GM12865 (cell line): ENCODE measurements at places on chromosomes 16 and 17.
A peak's percentile ranks its signal among the peaks of the same experiment; 100 is the strongest.

- DNase-seq: no peak
Measured at GRCh38 chr17:50423553-50424159, 2.4 kb upstream of the ACSF2 start.

- peak; percentile 26 for DNase-seq
Measured at GRCh38 chr16:21617607-21618006, 18.2 kb downstream of the METTL9 start.

DNA sequence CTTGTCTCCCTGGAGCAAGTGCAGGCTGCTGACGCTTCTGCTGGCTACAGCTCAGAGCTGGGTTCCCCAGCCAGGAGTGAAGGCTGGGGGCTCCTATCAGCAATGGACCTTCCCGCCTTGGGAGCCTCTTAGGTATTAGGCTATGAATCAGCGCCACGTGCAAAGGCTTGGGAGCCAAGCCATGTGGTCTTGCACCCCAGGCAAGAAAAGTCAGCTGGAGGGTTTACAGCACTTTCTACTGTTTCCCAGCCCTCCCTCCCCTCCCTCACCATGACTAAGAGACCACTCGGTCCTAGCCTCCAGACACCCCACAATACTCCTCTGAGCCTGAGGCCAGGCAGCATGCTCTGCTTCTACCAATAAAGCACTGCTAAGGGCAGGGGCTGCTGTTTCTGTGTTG lies 12.3 kb downstream of the EPX start:
- DNase-seq: no peak

DNA sequence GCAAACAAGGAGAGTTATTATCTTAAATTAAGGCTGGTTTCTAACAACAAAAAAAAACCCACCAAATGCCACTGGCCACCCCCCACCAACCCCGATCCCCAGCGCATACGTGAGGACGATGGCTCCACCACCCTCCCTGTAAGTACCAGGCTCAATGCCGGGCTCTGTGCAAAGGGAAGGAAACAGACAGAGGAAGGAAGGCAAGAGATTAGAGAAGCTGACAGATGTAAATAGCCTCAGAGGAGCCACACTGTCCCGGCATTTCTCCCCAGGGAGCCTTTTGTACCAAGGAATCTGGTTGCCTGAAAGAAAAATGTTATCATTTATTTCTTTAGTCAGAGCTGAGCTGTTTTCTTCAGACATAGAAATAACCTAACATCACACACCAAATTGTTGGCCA lies 13.1 kb downstream of the SOST start:
- DNase-seq: no peak

- DNase-seq: no peak
Measured at GRCh38 chr17:4448197-4448980, 14.6 kb downstream of the SPNS3 start.

DNA sequence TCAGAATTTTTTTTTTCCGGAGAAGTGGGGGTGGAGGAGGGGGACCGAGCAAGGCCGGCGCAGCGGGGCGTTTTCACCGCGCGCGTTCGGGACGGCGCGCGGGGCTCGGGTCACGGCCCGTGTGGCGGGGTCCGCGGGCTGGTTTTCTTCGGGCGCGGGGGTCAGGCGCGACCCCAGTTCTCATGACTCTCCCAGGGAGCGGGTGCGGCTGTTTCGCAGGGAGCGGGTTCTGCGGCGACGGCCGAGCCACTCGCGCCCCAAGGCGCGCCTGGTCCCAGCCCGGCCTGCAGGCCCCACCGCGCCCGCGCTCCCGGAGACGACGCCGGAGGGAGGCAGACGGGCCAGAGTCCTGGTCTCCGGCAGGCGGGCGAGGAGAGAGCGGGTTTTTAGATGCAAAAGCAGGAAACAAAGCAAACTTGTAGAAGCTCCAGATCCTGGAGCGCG lies 1.0 kb downstream of the BAHCC1 start:
- DNase-seq: no peak

GRCh38 chr17:64156670-64157069 lies 26.7 kb upstream of the ERN1 start:
- DNase-seq: no peak

DNA sequence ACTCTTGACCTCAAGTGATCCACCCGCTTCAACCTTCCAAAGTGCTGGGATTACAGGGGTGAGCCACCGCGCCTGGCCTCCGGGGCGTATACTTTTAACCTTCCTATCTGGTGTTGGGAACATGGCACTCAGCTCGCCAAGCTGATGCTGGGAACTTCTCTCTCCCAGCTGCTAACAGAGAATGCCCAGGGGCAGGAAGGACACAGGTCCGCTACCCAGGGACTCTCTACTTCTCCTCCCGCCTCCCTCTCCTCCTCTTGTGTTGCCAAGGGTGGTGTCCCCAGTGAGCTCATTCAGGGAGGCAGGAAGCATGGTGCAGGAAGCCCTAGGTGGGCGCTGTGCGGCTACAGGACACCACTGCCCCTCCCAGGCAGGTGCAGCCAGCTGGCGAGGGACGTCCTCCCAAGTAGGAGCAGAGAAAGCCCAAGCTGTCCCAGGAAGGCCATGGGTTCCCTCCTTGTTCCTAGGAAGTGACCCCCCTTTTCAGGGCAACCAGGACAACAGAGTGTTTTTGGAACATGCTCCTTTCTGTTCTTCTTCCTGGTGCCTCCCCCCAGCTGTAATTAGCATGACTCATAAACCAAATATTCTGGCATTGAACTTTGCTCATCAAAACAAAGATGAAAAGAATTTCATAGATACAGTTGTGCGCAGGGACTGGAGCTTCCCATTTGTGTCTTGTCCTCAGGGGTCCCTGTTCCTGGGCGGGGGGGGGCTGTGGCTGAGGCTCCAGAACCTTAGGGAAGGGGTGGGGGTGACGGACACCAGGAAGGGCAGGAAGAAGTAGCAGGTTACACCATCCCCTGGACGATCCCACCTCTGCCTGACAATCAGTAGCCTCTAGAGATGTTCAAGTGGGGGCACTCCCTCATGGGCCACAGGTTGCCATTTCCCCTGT lies 2.7 kb downstream of the C1QTNF1 start:
- no peak for DNase-seq

GRCh38 chr16:69942627-69943170 lies 8.4 kb upstream of the CLEC18A start:
- DNase-seq: no peak

DNA sequence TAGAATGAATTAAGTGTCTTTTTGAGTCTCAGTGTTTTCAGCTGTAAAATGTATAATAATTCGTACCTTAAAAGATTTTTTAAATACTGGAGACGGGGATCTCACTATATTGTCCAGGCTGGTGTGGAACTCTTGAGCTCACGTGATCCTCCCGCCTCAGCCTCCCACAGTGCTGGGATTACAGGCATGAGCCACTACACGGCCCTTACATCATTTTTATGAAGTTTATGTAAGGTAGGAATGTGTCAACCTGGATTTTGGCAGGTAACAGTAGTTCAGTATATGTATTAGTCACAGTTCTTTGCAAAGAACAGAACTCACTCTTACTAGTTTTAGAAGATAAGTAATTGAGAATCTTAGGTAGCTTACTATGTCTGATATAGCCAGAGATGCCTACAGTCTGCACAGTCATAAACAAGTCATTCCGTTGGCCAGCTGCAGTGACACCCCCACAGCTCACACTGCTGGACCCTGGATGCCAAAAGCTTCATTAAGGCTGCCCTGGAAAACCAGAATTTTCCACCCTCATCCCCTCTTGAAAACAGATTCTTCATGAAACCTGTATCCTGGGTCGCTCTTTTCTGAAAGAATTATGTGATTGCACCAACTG lies 583 bp upstream of the COX6A2 start:
- no peak for DNase-seq

GRCh38 chr17:69552986-69553667 lies 138.6 kb downstream of the MAP2K6 start:
- DNase-seq: peak; percentile 9

- peak; percentile 37 for DNase-seq
Measured at GRCh38 chr17:42843358-42843934, 934 bp upstream of the AOC2 start.

GRCh38 chr17:33981711-33982601 lies 273.1 kb upstream of the CCL2 start:
- DNase-seq: no peak

DNA sequence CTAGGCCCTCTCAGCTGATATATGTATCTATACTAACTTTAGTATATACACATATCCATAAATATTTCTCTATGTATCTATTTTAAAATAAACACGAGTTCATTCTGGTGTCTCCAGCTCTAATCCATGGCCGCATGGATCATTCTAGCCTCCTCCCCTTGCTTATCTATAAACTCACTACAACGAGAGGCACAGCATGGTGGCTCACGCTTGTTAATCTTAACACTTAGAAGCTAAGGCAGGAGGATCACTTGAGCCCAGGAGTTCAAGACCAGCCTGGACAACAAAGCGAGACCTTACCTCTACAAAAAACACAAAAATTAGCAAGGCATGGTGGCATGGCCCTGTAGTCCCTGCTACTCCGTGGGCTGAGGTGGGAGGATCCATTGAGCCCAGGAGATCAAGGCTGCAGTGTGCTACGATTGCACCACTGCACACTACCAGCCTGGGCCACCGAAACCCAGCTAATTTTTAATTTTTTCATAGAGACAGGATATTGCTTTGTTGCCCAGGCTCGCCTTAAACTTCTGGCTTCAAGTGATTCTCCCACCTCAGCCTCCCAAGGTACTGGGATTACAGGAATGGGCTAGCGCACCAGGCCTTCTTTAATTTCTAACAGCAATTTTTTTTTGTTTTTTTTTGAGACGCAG lies 3.9 kb upstream of the ZNF207 start:
- no peak for DNase-seq

DNA sequence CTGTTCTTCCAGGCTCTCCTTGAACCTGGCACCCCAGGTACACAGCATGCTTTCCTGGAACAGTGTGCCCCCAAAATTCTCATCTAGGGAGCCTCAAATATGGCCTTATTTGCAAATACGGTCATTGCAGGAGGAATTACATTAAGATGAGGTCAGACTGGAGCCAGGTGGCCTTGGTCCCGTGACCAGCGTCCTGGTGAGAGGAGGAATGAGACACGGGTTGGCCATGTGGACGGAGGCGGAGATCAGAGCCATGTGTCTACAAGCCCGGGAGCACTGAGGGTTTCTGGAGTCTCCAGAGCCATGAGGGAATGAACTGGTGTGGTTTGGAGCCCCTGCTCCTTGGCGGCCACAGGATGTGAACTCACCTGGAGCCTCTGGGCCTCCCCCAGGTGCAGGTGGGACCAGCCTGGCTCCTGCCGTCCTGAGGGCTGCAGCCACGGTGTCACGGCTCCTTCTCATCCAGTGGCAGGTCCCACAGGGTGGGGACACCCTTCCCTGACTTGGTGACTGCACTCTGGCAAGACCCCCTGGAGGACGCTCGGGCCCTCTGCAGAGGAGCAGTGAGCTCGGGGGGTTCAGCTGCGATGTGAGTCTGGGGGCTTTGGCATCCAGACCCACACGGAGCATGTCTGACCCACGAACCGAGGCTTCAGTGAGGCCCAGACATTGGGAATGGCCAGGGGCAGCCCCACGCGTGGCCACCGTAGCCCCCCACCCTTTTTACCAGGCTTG lies 21.8 kb upstream of the GNG13 start:
- DNase-seq: no peak

GRCh38 chr16:10738231-10739077 lies 5.2 kb upstream of the NUBP1 start:
- peak; percentile 93 for DNase-seq

DNA sequence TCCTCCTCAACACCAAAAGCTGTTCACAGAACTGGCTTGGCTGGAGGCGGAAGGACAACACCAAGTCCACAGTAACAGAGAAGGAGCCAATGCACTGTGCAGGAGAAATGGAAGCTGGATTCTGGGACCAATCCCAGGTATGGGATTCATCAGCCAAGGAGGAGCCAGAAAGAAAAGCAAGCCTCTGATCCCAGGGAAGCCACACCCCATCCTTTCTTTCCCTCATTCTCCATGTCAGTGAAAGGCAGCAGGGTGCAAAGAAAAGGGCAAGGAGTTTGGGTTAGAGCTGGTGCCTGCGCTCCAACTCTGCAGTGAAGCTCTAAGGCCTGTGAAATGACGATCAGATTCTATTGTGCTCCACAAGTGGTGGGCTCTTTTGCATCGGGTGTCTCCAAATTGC lies 11.0 kb downstream of the DCAKD start:
- DNase-seq: no peak

DNA sequence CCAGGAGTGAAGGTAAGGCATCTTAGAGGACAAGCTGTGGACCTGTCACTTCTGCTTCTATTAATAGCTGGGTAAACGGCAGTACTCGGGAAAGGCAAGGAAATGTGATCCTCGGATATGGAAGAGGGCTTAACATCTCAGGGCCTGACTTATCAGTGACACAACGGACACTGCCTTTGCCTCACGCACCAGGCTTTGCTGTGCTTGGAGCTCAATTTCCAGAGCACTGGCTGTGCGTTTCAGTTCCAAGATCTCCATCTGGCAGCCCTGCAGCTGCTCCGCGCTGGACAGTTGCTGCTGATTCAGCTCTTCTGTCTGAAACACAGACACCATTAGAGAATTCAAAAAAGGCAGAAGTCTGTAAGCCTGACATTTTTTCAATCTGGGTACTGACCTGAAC lies 3.5 kb downstream of the KRT40 start:
- DNase-seq: no peak

- DNase-seq: peak; percentile 75
Measured at GRCh38 chr17:83170571-83171260, 91.3 kb downstream of the METRNL start.

GRCh38 chr16:73057291-73058210 lies 9.6 kb upstream of the ZFHX3 start:
- DNase-seq: peak; percentile 54

GRCh38 chr17:4262703-4263102 lies 1.1 kb downstream of the ANKFY1 start:
- no peak for DNase-seq

- peak; percentile 38 for DNase-seq
Measured at GRCh38 chr16:88809676-88810165, 2.0 kb downstream of the APRT start.

GRCh38 chr16:81539009-81539758 lies 94.6 kb downstream of the CMIP start:
- no peak for DNase-seq

- DNase-seq: no peak
Measured at GRCh38 chr17:8742274-8742673, 2.4 kb downstream of the CCDC42 start.

DNA sequence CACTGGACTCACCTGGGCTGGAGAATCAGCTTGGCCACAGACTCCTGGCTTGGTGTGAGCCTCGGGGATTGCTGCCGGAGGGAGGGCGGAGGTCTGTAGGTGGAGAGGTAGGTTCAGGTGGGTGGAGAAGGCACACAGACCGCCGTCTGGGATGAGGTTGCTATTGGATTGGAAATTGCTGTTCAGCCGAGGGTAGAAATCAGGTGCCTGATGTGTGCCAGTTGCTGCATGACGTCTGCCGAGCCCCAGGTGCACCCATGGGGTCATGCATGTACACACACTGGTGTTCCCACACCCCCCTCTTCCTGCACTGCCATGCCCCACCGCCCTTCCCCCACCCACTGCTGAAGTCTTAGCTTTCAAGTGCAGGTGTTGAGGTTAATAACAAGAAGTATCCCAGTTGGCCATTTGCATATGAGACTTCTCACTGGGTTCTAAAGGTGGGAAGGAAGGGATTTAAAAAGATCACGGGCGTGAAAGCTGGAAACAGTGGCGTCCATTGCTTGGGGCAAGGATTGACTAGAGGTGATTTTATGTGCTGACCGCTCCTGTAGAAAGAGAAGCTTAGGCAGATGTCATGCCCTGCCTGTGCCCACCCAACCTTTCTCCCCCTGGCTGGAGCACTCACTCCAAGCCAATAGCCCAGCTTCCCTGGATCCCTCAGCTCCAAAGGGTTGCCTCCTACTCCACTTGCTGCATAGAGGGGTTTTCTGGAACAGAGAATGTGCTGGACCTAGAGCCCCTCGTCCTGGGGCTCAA lies 193.6 kb downstream of the CCDC182 start:
- peak; percentile 85 for DNase-seq
